ENCODE measurements at places on chromosomes 6 and 20.
A peak's percentile ranks its signal among the peaks of the same experiment; 100 is the strongest.

DNA sequence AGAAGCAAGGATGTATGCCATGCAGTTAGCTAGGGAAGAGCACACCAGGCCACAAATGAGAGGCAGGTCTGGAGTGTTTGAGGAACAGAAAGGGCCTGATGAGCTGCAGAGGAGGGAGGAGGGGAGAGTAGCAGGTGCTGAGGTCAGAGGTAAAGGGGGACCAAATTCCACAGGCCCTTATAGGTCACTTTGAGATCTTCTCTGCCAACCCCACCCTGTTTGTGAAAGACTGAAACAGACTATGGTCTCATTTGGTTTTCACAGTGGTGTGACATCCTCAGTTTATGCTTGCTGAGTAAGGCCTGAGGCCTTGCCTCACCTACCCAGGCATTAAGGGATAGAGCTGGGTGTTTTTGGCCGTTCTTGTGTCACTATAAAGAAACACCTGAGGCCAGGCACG is 187.7 kb upstream of the MYLIP start:
- no peak for DNase-seq

DNA sequence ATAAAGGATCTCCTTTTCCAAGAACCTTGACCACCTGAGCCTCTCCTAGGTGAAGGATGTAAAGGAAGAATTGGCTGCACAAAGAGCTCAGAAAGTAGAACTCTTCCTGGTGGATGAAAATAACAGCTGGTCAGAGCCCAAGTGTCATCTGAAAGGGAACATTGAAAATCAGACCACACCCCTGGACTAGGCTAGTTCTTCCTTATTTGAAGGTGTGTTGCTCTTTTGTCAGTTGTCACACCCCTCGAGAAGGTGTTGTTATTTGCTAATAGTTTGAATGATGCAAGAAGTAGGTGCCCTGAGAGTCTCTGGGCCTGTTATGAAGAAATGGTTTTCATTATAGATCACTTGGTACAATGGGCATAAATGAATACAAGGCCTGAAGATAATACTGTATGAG is 31.1 kb downstream of the NHLRC1 start:
- DNase-seq = no peak

DNA sequence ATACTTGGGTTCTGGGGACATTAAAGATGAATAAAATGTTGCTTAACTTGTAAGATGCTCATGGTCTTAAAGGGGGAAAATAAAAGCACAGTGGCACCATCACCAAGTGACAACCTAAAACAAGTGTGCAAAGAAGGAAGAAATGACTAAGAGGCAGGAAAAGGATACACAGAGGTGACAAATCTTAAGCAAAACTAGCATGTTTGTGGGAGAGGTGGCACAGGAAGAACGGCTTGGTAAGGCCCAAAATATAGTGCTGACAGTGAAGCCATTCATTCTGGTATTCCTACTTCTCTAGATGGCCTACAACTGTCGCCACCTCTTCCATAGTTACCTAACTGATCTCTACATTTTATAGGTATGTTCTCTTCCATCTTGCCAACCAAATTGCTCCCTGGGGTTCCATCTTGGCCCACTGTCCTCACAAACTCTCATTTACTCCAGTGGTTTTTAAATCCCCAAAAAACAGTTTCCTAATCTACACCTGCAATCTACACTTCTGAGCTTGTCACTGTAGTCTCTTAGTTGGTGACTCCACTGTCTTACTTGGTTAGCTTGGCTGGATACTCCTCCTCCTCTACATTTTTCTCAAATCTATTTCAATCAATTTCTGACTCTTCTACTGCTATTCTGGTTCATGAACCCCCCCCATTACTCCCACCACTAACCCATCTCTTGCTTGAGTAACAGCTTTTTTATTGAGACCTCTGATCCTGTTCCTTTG is 33.5 kb downstream of the FAM8A1 start:
- DNase-seq = no peak

DNA sequence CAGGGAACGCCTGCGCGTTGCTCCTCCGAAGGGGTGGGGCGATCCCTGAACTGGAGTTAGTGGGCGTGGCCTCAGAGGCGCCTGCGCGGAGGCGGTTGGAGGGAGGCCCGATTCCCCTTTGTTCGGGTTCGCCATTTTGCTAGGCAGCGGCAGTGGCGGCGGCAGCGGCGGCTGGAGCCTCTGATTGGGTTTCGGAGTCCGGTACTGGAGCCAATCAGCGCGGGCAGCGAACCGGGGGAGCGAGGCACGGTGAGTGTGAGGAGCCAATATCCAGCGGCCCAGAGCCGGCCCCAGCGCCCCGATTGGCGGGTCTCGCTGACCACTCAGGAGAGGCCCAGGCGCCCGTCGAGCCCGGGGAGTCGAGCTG is at the start of gene NFYA:
Gene NFYA (plus strand): TSS at position 139 of the 367 bp plus-strand sequence. CDS start 6,116 bp downstream, outside the sequence.
- no peak for DNase-seq

GRCh38 chr6:28953039-28953584 is 29.3 kb upstream of the TRIM27 start:
- DNase-seq = no peak

DNA sequence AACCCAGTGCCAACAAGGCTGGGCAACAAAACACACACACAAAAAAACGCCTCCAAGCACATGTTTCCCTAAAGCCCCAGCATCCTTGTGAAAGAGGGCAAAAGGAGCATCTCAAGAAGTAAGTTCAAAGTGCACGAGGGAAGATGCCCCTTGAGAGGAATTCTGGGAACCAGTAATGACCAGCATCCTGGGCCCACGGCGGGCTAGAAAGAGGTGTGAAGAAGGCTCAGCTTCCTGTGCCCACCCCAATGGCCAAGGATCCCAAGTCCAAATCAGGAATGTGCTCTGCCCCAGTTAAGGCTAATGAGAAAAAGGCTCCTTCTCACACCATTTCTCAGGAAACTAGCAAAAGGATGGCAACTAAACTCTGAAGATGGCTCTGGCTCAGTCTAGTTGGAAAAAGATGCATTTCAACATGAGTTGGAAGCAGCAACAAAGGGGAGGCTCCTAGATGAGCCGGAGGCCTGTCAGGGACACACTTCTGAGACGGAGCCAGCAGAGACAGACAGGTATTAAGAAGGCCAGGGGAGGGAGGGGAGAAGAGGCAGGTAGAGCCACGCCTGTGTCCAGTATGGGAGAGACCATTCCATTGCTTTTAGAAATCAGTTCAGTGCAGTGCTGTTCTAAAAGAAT is 3.2 kb downstream of the RIMS4 start:
- no peak for DNase-seq

- DNase-seq = no peak
These were observed 262.0 kb downstream of the HIVEP2 start for GRCh38 chr6:142682985-142683384.

GRCh38 chr6:159914565-159914923 is 23.8 kb downstream of the MAS1 start:
- DNase-seq = no peak

DNA sequence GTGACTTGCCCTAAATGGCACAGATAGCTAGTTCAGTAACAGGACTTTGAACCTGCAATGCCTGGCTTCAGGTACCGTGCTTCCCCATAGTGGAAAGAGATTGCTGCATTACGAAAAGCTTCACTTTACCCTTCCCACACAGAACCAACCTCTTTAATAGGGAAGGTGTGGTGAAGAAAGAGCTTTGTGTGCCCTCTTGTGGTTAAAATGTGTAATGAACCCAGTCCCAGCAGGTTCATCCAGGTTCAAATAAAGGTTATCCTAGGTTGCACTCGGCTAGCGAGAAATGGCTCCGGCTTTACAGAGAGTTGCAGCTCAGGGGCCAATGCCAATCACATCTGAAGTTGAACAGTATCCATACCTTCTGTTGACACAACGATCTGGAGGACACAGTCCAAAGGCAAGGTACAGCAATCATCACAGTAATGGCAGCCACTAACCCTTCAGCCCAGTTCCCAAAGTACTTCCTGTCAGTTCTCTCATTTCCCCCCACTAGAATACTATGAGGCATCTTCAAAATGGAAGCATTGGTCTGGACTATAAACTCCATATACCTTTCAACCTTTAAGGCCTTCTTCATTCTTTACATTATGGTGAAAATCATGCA is 3.0 kb downstream of the DEFB115 start:
- peak; percentile 16 for DNase-seq

- DNase-seq = no peak
These were observed 266.0 kb upstream of the CITED2 start for GRCh38 chr6:139640448-139640847.

GRCh38 chr20:57857969-57858368 is 148.2 kb upstream of the PMEPA1 start:
- DNase-seq = no peak

DNA sequence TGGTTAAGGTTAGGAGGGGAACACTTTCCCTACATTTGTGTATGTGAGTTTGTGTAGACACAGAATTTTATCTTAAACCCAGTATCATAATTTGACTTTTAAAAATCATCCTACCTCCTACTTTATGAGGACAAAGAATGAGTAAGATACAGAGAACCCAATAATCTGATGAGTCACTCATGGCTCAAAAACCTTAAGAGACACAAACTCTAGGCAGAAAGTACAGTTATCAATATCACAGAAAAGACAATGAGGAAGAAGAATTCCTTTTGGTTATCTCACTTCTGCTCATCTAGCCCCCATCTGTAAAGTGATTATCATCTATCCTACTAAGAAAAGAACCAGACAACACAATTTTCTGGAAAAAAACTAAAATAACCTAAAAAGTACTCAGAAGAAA is 87.7 kb downstream of the EPB41L2 start:
- DNase-seq = no peak

DNA sequence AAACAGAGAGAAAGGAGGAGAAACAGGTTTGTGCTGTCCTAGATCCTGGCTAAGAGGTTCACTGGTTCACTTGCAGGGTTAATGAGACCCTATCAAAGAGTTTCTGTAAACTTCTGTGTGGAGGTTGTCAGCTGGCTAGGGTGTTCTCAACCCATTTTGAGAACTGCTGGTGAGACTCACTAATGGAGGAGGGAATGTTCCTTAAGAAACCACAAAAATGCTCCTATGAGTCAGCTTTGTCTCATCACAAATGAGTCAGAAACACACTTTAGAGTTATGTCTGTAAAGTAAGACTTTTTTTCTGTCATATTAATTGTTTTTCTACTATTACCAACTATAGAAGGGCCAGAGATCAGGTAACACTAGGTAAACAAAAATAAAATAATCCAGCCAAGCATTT is 884.4 kb downstream of the PHF3 start:
- DNase-seq = no peak

GRCh38 chr6:10630178-10630577 is 64.2 kb downstream of the C6orf52 start:
- DNase-seq = no peak

- no peak for DNase-seq
These were observed 341.6 kb downstream of the PRKN start for GRCh38 chr6:162385980-162386379.
